ENCODE measurements at places on chromosomes 12 and 14.

DNA sequence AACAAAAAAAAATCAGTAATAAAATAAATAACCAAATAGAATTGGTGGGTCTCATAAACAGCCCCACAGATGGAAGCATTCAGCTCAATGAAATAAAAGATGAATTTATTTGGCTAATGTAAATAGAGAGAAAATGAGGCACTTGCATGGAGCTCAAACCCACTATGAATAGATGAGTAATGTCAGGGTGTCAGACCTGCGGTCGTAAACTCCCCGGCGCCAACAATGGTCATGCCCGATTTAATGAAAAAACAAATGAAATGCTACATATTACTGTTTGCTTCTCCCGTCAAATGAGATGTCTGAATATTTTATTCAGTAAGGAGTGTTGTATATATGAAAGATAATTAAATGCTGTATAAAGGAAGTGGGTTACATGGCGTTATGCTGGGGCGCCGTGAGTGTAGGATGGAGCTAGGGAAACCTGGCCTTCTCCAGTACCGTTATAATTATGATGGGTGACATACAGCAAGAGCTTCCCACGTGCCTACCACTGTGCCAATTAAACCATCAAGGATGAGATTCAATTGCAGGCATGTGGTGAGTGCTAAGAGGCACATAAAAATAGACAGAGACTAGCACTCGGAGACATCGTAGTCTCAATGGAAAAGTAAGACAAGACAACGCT lies 648.1 kb downstream of the BCL11B start:
- no peak for DNase-seq

GRCh38 chr12:78886719-78887407 lies 22.3 kb downstream of the SYT1 start:
- DNase-seq, result no peak

GRCh38 chr12:47067771-47068431 lies 11.5 kb upstream of the PCED1B start:
- DNase-seq, result no peak

- DNase-seq, result peak; percentile 82
These were observed 140.5 kb downstream of the FOXN3 start for GRCh38 chr14:89276424-89276975.

- no peak for DNase-seq
These were observed 2.4 kb downstream of the HRK start for GRCh38 chr12:116878567-116879508.

DNA sequence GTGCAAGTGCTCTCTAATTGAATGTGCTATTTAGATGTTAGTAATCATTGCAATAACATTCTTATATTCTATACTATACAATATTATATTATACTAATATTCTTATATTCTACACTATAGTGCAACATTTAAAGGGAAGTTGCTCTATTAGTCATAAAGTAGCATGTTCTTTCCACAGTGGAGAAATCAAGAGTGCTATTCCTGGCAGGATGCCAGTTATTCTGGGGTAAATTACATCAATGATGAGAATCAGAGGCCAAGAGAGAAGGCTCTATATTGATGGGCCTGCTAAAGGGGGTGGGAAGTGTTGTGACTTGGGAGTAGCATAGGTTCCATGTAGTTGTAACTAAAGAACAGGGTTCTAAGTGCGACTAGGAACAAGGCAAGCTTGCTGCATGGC lies 121.5 kb downstream of the SLC15A5 start:
- DNase-seq, result no peak

DNA sequence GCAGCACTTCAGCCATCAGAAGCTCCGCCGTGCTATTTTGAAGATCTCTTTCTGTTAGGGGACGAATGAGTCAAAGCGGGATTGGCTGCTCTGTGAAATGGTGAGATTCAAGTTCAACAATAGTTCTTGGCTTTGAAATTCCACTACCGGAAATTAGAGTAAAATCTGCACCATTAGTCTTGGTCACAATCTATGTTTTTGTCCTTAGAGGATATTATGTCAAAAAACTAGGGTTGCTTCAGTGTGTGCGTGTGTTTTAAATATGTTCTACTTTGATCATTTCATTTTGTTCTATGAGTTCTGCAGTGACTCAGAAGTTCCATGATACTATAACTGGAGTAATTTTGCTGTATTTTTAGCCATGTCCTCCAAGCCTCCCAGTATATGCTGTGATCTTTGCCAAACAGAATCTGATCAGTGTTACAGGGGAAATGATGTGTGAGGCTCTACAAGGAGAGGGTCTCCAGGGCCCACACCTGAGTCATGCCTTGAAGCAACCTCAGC lies 22.6 kb downstream of the GPHB5 start:
- no peak for DNase-seq

DNA sequence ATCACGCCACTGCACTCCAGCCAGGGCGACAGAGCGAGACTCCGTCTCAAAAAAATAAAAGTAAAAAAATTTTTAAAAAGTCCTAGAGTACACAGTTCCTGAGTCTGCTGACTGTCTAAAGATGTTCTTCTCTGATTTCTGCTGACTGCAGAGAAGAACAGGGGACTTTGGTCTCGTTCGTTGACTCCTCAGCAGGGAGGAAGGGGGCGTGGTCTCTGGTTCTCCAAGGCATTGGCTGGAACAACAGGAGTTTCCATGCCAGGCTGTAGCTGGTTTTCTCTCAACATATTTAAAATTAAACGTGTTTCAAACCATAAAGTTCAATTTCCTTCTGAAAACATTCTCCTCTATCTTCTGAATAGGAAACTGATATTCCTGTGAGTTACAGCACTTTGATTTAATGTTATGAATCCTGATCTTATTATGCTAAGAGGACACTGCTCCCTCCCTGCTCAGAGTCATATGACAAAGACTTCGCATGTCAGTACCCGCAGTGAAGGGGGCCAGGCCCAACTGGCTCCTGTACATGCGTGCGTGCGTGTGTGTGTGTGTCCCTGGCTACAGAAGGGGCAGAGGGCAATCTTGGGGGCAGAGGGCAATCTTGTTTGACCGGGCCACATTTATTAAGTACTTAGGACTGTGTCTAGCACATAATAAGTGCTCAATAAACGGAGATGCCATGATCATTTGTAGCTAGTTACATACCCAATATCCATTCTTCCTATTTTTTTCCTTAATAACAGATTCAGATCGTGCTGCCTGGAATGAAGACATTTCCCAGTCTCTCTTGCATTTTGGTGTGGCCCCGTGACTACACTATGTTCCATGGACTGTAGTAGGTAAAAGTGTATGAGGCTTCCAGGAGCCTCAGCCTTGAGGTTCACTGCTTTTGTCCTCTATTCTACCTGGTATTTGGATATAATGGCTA lies 16.5 kb upstream of the HNF1A start:
- DNase-seq, result no peak

GRCh38 chr14:92516344-92516965 lies 2.9 kb downstream of the RIN3 start:
- no peak for DNase-seq

- peak; percentile 29 for DNase-seq
These were observed 106.6 kb downstream of the BRMS1L start for GRCh38 chr14:35932659-35933159.

DNA sequence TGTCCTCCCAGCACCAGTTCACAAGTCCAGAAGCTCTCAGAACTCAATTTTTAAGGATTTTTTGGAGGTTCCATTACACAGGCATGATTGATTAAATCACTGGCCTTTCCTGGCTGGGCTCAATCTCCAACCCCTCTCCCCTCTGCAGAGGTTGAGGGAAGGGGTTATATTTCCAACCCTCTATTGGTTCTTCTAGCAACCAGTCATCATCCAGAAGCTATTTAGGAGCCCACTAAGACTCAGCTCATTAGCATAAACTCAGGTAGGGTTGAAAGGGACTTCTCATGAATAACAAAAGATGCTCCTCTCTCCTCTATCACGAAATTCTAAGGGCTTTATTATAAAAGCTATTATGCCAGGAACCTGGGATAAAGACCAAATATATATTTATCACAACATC lies 41.5 kb downstream of the SPPL3 start:
- DNase-seq, result no peak

DNA sequence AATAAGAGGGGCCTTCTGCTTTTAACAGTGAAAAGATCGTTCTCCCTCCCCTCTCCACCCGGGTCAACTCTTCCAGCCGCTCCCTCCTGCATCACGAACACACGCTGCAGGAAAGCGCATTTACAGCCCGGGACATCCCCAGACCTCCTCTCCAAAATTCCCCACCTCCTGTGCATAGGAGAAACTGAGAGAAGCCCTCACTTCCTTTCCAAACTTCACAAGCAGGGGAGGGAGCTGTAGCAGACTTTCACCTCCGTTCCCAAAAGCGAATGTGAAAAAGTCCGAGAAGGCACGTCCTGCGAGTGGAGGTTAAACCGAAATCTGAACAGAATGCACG lies 513 bp downstream of the BCAT1 start:
- peak; percentile 60 for DNase-seq

DNA sequence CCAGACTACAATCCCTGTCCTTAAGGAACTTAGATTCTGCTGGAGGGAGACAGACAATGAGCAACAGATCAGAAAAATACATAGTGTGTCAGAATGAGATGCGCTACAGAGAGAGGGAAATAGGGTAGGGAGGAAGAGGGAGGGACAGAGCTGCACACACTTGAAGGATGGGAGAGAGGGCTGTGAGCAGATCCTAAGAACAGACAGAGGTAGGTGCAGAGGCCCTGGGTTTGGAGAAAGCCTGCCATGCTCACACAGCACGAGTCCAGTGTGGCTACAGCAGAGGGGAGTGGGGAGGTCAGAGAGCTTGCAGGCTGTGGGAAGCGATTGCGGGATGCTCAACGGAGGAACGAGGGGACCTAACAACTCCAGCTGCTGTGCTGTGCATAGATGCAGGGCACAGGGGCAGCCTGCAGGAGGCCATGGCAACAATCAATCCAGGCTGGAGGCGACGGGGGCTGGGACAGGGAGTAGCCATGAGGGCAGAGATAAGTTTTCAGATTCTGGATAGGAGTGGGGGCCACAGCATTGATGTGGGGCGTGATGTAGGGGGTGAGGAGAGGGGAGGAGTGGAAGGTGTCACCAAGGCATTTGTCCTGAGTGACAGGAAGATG lies 20.7 kb downstream of the FAIM2 start:
- DNase-seq, result no peak

DNA sequence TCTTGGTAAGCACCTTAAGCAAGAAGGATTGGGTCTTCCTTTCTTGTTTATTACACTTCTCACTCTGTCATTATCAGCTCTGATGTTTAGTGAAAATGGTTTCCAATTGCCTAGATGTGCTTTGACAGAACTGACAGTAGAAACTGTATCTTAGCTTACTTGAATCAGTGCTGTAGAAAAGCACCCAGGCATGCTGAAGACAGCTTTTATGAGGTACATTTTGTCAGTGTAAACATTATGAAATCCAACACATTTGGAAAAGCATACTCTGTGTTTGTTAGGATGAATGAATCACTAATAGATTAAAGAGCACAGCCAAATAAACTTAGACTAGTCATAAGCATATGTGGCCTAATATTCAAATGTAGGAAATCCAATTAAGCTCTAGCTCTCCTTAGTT lies 290.2 kb upstream of the NPAS3 start:
- DNase-seq, result no peak

GRCh38 chr12:76018672-76019071 lies 12.9 kb downstream of the PHLDA1 start:
- no peak for DNase-seq

- DNase-seq, result no peak
These were observed 80.3 kb upstream of the NOS1 start for GRCh38 chr12:117441751-117442150.

- no peak for DNase-seq
These were observed 124.1 kb upstream of the RBM19 start for GRCh38 chr12:114090211-114090610.

GRCh38 chr12:116916714-116917114 lies 6.0 kb downstream of the FBXW8 start:
- peak; percentile 37 for DNase-seq

GRCh38 chr12:31887109-31887811 lies 72.0 kb upstream of the RESF1 start:
- DNase-seq, result no peak

DNA sequence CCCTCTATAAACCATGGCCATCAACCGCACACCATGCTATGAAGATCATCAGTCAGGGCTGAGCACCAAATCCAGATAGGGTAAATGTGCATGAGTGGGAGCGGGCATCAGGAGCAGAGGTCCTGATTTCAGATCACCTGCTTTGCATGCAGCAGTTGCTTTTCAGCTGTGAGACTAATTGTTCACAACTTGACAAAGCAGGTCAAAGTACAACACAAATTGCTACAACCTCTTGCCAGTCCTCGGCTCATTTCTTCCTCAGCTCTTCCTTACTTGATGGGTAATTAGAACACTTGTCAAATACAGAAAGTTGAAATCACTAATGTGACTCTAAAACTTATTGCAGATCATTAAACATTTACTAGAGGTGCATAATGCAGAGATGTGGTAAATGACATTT lies 171.6 kb downstream of the PPM1H start:
- DNase-seq, result no peak

- no peak for DNase-seq
These were observed 76.2 kb downstream of the ARL6IP4 start for GRCh38 chr12:123056709-123057108.

- no peak for DNase-seq
These were observed 17.8 kb downstream of the TRIP11 start for GRCh38 chr14:92022036-92022435.

DNA sequence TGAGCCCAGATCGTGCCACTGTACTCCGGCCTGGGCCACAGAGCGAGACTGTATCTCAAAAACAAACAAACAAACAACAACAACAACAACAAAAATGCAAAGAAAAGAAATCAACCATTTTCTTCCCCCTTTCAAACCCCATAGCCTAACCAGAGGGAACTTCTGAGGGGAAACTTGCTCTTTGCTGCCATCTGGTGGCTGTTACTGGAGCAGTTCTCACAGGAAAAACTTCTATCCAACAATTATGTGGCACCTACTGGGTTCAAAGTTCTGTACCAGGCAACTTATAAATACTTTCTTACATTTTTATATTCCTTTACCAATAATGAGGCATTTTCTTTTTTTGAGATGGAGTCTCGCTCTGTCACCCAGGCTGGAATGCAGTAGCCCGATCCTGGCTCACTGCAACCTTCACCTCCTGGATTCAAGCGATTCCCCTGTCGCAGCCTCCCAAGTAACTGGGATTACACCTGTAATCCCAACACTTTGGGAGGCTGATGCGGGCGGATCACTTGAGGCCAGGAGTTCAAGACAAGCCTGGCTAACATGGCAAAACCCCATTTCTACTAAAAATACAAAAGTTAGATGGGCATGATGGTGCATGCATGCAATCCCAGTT lies 50.9 kb upstream of the BICDL1 start:
- peak; percentile 74 for DNase-seq

Measured in activated CD4-positive, alpha-beta T cell treated with anti-CD3 and anti-CD28 coated beads, Interleukin-2, amount 50 U/mL, for 48 hours (primary cell).